Karpas-422 (cell line): ENCODE measurements at places on chromosomes 6 and 20.
A peak's percentile ranks its signal among the peaks of the same experiment; 100 is the strongest.

DNA sequence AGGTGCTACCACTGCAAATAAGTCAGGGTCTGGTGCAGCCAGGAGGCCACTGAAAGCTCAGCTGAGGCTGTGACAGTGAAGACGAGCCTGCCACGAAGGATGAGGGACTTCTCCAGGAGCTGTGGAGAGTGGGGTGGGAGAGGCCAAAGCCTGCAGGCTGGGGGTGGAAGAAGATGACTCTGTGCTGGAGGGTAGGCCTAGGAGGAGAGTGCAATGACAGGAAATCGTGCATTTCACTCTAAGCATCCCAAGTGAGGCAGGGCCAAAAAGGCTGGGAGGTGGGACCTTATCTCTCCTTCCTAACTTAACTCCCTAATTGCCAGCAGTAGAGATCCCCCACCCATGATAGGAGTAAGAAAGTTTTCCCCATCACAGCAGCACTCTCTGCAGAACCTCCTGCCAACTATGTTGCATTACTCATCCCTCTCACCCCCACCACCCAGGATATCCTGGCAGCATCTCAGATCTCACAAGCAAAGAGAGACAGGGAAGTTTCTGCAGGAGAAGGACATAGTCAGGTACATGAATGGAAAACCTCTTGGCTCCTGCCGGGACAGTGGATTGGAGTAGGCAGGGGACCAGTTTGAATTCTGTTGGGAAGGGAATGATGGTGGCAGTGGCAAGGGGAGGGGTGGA lies 466.2 kb downstream of the CDH26 start:
- no peak for DNase-seq

DNA sequence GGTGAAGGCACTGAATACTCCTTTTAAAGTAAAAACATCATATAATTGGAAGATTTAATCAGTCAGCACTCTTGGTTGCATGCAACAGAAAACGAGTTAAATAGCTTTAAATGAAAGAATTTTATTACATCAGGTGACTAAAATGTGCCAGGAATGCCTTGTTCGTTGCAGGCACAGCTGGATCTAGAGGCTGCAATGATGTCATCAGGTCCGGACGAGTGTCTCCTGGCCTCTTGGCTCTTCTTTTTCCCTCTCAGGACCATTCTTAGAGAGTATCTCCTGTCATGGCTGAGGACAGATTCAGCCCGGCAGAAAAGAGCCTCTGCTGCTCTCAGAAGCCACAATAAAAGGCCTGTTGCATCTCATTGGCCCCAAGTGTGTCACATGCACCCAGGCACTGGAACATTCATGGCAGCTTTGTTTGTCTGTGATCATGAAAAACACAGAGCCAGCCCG lies 510.7 kb upstream of the SULF2 start:
- DNase-seq, result no peak

DNA sequence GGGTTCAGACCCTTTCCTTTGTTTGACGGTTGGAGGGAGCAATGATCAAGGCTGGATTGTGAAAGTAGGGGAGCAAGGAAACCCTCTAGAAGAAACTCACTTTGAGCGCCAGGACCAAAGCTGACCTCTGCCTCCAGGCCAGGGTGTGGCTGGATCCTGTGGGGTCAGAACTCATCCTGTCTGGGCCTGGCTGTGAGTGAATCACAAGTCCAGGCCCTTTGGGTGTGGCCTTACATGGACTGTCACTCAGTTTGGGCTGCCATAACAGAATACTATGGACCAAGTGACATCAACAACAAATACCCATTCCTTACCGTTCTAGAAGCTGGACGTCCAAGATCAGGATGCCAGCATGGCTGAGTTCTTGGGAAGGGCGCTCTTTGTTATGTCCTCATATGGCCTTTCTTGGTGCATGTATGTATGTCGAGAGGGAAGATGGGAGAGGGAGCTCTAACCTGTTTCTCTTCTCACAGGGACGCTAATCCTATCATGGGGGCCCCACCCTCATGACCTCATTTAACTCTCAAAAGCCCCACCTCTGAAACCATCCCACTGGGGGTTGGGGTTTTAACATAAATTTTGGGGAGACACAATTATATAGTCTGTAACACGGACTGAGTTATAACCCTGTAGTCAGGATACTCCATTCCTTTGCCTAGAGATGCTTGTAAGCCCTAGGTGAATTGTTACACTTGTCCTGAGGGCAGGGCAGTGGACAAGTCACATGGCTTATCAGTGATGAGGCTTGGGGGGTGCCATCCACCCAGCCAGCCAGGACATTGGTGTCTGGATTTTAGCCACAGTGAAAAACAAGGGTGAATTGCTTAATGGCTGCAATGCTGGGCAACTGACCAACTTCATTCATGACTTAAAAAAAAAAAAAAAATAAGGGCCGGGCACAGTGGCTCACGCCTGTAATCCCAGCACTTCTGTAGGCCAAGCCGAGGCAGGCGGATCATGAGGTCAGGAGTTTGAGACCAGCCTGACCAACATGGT lies 80.0 kb downstream of the TRMT11 start:
- no peak for DNase-seq

DNA sequence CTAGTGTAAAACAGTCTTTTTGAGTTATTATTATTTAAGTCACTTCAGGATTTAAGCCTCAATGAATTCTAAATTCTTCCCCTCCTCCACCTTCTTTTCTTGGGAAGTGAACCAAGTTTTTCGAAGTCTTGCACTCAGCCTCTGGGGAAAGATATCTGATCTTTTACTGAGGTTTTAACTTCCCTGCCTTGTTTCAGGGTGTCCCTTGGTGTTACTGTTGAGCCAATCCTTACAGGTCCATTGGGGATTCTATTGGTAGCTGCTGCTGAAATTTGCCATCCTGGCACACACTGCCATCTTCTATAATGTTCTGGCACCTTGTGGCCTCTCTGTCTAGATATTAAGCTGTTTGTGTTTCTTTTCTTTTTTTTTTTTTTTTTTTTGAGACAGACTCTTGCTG lies 31.7 kb downstream of the BEND6 start:
- DNase-seq, result no peak

GRCh38 chr6:2616811-2617210 lies 133.9 kb downstream of the MYLK4 start:
- no peak for DNase-seq

DNA sequence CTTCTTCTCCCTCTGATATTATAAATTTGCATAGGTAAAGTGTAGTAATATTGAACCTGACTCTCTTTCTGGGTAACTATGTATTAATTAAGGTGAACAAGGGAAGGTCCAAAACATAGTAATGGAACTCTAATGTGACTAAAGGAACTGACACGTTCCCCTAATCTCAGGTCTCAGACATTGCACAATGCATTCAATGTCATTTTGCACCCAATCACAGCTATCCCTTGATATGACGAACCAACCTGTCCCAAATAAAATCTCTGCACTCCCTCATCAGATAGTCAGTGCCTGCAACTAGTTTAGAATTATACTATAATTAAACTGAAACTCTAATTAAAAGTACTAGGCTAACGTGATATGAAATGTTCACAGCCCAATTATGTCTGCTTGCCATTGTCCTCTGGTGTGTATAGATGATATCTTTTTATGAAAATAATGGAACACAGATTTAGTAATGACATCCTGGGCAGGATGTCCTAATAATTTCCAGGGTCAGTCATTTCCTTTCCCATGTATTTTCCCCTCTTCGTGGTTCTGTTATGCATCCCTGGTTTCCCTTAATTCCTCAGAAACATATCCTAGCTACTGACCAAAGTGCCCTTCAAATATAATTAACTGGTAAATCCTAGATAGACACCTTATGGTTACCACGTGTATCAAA lies 36.8 kb downstream of the PTPRK start:
- no peak for DNase-seq

DNA sequence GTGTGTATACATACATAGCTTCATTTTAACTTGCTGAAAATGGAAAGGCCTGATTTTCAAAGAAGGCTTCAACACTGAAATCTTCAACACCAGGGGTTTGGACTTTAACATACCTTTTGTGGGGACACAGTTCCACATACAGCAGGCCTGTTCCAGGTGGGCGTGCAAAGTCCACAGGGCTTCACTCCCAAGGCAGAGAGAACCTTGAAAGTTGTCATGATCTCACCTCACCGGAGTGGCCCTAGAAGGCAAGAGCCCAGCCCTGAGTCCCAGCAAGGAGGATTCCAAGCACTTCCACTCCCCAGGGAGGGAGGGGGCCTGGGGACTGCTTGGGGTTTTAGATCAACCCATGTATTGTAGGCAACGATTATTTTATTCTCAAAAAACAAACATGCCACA lies 47.2 kb downstream of the TMEM242 start:
- no peak for DNase-seq

- DNase-seq, result no peak
Observed at GRCh38 chr6:156971153-156971885, 194.1 kb downstream of the ARID1B start.

GRCh38 chr20:1281279-1282057 lies 15.4 kb downstream of the SNPH start:
- no peak for DNase-seq

DNA sequence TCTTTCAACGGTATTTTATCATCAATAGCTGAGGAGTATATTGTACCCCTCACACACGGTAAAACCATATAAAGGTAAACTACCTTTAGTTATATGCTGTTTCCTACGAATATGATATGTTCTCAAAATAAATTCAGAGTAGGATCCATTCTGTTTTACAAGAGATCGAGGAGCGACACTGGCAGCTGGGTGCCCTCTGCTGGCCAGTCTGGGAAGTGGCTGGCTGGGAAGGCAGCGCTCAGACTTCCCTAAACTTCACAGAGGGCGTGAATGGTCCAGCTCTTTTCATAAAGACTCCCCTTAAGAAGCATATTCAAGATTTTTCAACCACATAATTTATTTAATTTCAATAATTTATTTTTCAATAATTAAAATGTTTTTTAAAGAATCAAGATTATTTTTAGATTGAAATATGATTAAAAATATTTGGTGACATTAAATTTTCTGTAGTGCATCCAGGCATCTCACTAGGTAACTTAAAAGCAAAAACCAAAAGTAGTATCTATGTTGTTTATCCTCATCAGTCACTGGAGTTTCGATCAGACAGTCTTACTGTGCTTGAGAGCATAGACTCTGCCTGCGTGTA lies 187.5 kb upstream of the PDE10A start:
- DNase-seq, result peak; percentile 82

DNA sequence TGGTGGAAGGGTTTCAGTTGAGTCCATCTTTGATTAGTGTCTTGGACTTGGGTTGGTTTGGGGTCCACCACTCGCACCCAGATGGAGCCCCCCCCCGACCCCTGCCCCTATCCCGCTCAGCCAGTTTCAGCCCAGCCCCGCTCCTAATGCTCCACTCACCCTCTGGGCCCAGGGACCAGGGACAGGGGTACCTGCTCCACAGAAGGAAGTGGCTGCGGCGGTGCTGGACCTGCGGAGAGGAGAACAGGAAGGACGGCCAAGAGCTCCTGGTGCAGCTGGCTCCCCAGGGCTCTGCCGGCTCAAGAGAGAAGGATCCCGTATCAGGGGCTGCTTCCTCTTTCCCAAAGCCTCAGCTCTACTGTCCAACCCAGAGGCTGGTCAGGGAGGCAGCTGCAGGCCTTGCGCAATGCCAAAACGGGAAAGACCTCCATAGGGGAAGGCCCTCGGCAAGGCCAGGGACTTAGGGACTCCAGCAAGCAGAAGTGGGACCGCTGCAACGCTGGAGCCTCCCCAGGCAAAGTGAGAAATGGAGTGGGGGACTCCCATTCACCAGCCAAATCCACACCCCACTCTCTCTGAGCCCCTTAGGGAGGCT lies at the start of gene SIGLEC1:
TSS of gene SIGLEC1 (minus strand) at position 322 of the 595 bp plus-strand sequence. CDS start 5,472 bp downstream, outside the sequence.
- no peak for DNase-seq

GRCh38 chr6:14222956-14223355 lies 105.4 kb downstream of the CD83 start:
- DNase-seq, result no peak

GRCh38 chr6:49721297-49721696 lies 8.0 kb upstream of the CRISP2 start:
- DNase-seq, result no peak

- DNase-seq, result no peak
Observed at GRCh38 chr6:12882761-12883290, 166.3 kb downstream of the PHACTR1 start.
